ENCODE measurements at places on chromosomes 16 and 17.

- DNase-seq = no peak
These were observed 942.6 kb downstream of the KCNJ2 start for GRCh38 chr17:71111934-71112333.

- DNase-seq = no peak
These were observed 594.0 kb downstream of the WWOX start for GRCh38 chr16:78693496-78693895.

- DNase-seq = no peak
These were observed 5.1 kb downstream of the LYRM9 start for GRCh38 chr17:27888067-27888466.

GRCh38 chr16:81823111-81823510 lies 44.0 kb downstream of the PLCG2 start:
- no peak for DNase-seq

DNA sequence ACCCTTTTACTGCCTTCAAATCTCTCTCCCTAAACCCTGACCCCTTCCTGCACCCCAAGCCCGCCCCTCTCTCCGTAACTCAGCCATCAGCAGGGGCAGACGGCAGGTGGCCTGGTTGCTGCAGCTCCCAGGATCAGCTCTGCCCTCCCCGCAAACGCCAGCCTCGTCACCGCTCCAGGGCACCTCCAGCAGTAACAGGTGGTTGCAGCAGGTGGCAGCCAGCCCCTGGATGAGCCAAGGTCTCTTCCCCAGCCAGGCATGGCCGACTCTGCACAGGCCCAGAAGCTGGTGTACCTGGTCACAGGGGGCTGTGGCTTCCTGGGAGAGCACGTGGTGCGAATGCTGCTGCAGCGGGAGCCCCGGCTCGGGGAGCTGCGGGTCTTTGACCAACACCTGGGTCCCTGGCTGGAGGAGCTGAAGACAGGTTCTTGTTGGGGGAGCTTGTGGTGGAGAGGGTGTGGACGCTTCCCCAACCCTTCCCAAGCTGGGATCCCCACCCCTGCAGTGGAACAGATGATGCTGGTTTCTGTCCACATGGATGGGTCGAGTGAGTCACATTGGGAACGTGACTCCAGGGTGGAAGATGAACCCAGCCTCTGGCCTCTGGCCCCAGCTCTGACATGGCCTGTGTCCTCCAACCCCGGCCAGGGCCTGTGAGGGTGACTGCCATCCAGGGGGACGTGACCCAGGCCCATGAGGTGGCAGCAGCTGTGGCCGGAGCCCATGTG lies 558 bp downstream of the HSD3B7 start:
- DNase-seq = peak; percentile 63

DNA sequence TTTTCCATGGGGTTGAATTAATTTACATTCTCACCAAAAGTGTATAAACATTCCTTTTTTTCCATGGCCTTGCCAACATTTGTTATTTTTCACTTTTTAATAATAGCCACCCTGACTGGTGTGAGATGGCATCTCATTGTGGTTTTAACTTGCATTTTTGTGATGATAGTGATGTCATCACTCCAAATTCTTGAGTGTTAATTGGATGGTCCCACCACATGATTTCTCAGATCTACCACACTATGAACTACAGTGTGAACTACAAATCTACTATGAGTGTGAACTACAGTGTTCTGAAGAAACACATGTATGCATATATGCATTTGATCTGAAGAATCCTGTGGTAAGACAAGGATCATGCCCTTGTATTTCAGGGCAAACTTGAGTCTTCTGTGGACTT lies 340.1 kb downstream of the ABCC12 start:
- no peak for DNase-seq

GRCh38 chr16:48561960-48562393 lies 48.0 kb downstream of the N4BP1 start:
- no peak for DNase-seq

DNA sequence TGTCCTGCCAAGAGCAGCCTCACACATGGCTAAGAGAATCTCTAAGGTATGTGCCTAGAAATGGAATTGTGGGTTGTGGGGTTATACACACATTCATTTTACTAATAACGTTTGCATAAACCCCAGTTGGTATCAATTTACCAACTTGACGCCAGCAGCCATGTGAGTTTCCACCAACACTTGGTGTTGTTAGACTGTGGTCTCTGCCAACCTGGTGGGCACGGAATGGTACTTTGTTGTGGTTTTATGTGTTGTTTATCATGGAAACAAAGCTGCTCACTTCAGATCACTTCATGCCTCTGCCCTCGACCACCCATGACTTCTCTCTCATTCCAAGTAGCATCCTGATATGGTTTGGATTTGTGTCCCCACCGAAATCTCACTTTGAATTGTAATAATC lies 152.0 kb upstream of the CDC42EP4 start:
- no peak for DNase-seq

GRCh38 chr16:10172848-10173655 lies 9.2 kb downstream of the GRIN2A start:
- peak; percentile 86 for DNase-seq

DNA sequence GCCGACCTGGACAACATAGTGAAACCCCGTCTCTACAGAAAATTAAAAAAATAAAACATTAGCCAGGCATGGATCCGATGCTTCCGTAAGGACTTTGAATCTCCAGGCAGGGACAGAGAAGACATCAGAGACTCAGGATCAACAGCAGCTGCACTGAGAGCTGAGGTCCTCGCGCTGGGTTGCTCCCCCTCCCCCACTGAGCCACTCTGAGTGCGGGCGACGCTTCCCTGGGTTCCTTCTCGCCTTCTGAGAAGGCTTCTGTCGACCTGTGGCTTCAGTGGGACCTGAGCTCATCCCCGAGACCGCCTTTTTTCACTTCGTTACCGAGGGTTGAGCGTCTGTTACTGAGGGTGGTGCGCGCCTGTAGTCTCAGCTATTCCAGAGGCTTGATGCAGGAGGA lies 20.4 kb downstream of the ACTG1 start:
- no peak for DNase-seq

DNA sequence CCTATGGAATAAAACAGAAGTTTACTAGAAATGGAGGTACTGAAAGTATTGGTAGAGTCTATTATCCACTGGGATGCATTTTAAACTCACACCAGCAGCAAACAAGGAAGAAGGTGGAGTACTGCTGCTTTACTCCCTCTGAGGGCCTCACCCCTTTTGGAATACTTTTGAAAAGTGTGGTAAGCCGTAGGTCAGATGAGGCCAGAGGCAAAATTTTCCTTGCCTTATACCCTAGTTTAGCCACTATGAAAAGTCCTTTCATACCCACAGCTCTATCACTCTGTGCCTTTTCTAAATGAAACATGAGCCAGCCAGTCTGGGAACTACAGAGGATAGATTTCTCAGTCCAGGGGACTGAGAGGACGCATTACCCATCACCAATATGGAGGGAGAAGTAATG lies 14.0 kb downstream of the GDE1 start:
- DNase-seq = no peak

- no peak for DNase-seq
These were observed 374.1 kb upstream of the C16orf82 start for GRCh38 chr16:26692658-26693057.

DNA sequence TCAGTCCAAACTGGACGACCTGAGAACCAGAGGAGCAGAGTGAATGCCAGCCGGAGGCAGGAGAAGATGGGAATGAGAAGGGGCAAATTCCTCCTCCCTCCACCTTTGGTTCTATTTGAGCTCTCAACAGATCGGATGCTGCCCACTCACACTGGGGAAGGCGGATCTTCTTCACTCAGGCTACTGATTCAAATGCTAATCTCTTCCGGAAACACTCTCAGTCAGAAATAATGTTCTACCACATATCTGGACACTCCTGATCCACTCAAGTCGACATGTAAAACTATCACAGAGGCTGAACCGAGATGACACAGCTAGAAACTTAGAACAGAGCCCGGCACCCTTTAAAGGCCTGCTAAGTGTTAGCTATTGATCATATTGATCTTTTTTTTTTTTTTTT lies 57.4 kb upstream of the GRIN2A start:
- DNase-seq = no peak

- no peak for DNase-seq
These were observed 35.1 kb upstream of the IL21R start for GRCh38 chr16:27366687-27367460.

GRCh38 chr17:14157822-14158221 lies 78.8 kb downstream of the CDRT15 start:
- DNase-seq = no peak

DNA sequence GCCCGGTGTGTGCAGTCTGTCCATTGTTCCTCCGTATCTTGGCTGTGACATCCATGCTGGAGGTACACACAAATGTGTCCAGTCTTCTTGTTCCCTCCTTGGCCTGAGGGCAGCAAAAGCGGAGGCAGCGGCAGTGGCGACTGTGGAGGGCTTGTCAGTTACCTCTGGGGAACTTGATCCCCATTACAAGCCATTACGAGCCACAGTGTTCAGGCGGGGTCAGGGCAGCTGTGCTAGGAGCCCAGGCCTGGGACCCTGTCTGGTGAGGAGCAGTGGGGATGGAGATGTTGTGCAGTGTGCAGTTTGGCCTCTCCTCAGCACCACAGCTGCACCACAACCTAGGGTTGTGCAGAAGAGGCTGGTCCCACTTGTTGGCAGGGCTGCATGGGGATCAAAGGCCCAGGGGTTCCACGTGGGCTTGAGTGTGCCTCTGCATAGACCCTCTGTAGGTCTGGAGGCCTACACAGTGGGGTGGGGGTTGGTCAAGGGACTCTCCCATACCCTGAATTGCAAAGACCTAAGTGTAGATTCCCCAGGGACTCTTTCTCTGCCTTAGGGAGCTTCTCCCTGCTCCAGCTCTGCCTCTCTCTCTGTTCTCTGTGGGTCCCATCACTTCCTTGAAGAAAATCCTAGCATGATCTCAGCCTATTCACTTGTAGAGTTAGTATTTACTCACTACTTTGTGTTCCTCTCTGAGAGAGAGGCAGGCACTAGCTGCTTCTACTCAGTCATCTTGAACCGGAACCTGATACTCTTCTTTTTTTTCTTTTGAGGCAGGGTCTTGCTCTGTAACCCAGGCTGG lies 58.8 kb downstream of the SLFN11 start:
- DNase-seq = peak; percentile 21

GRCh38 chr17:78798695-78799559 lies 16.9 kb upstream of the CYTH1 start:
- peak; percentile 31 for DNase-seq

DNA sequence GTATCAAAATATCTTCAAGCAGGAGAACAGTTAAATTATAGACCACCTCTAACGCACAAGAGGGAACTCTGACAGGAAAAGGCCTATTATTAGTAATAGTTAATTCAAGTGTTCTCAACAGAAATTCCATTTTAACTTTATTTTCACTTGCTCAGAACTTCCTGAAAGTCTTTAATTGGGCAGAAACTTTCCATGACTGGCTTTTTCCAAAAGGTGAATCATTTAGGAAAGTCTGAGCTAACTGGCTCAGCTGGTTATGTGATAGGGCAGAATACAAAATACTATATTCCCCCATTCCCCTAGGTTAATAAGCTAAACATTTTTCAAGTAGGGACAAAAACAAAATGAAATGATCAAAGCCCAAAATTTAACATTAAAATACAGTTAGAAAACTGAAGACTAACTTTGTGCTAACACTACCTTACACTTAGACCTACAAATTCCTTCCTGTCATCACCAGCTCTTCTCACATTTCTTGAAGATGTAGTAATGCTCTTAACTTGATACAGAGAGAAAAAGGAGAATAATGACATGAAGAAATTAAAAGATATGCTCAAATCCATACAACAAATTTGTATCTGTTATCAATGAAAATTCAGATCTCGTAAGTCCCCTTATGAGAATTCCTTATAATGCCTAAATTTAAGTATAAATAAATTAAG lies 31.0 kb downstream of the CFDP1 start:
- peak; percentile 34 for DNase-seq

DNA sequence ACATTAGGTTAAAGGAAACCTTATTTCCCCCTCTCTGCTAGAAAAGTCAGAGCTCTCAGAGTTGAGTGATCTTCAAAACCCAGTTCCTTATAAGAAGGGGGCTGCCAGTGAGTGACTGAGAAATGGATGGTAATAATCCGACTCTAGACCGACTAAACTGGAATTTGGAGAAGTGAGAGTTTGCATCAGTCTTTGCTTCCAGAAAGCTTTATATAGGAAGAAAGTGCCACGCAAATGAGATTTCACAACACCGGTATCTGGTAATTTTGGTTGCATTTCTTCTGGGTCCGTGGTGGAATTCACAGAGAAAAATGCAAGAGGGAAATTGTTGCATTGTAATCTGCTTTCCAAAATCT lies 271.4 kb downstream of the MAF start:
- DNase-seq = no peak

- DNase-seq = peak; percentile 52
These were observed 13.8 kb upstream of the SEZ6 start for GRCh38 chr17:29019475-29020181.

GRCh38 chr17:76989519-76989918 lies 121.3 kb downstream of the MGAT5B start:
- no peak for DNase-seq

DNA sequence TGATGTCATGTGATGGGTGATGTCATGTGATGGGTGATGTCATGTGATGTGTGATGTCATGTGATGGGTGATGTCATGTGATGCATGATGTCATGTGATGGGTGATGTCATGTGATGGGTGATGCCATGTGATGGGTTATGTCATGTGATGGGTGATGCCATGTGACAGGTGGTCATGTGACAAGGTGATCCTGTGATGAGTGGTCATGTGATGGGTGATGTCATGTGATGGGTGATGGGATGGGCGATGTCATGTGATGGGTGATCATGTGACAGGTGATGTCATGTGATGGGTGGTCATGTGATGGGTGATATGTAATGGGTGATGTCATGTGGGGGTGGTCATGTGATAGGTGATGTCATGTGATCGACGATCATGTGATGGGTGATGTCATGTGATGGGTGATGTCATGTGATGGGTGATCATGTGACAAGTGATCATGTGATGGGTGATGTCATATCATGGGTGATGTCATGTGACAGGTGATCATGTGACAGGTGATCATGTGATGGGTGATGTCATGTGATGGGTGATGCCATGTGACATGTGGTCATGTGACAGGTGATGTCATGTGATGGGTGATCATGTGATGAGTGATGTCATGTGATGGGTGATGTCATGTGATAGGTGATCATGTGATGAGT lies 17.2 kb downstream of the CD300LB start:
- peak; percentile 95 for DNase-seq

- no peak for DNase-seq
These were observed 446.1 kb downstream of the HS3ST3B1 start for GRCh38 chr17:14746822-14747602.

GRCh38 chr16:78815713-78816112 lies 716.3 kb downstream of the WWOX start:
- DNase-seq = no peak

GRCh38 chr16:73311857-73312723 lies 264.2 kb upstream of the ZFHX3 start:
- no peak for DNase-seq

DNA sequence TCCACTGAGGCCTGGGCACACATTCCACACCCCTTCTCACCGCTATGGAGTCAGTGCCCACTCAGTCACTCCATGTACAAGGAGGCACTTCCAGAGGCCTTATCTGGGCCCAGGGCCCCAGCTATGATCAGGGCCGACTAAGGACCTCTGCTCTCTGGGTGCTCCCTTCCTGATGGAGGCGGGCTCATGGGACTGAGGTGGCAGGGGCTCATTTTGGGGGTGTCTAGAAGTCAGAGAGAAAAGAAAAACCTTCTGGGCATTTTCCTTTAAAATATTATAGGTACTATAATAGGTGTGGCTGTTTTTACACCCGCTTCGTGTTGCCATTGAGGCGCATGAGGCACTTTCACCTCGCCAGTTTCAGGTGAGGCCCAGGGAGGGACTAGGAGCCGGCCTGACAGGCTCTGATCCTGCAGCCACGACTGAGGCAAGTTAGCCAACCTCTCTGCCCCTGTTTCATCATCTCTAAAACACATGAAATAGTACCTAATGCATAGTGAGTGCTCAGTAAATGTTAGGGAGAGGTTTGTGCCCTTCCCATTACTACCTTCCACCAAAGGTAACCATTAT lies 14.4 kb downstream of the B9D1 start:
- no peak for DNase-seq

Data from mesendoderm (in vitro differentiated cells).